ENCODE measurements at places on chromosomes 3 and 15. TPM values are rescaled to one million over a fixed set of nuclear protein-coding genes. Genes with fewer than 3 reads are reported as not detected.
A peak's percentile ranks its signal among the peaks of the same experiment; 100 is the strongest.

The IL17RD gene
- total RNA-seq = 0.69 TPM

DNA sequence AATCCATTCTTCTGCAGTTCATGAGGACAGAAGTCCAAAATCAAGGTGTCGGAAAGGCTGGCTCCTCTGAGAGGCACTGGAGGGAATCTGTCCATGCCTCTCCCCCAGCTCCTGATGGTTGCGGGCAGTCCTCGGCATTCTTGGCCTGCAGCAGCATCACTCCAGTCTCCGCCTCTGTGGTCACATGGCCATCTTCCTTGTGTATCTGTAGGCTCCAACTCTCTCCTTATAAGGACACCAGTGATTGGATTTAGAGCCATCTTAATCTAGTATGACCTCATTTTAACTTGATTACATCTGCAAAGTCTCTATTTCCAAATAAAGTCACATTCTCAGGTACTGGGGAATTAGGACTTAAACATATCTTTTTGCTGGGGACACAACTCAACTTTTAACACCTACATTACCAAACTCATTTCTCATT lies 56.0 kb upstream of the FLNB start:
- H3K36me3 ChIP-seq = no peaks in the 10 kb centered on the region
- no peak overlapping the region for H3K4me3 ChIP-seq
- no peak for DNase-seq

The CCDC39 gene
- 0.94 TPM for total RNA-seq

- DNase-seq = no peak
- H3K4me1 ChIP-seq = no peaks in the 10 kb centered on the region
- no peak overlapping the region for H3K27ac ChIP-seq
These were observed 563.1 kb downstream of the GRM7 start for GRCh38 chr3:7423995-7424394.

- no peak overlapping the region for H3K27ac ChIP-seq
- H3K4me1 ChIP-seq = no peaks in the 10 kb centered on the region
- DNase-seq = no peak
- no peaks in the 10 kb centered on the region for H3K36me3 ChIP-seq
These were observed 326.1 kb downstream of the SATB1 start for GRCh38 chr3:18098960-18099587.

DNA sequence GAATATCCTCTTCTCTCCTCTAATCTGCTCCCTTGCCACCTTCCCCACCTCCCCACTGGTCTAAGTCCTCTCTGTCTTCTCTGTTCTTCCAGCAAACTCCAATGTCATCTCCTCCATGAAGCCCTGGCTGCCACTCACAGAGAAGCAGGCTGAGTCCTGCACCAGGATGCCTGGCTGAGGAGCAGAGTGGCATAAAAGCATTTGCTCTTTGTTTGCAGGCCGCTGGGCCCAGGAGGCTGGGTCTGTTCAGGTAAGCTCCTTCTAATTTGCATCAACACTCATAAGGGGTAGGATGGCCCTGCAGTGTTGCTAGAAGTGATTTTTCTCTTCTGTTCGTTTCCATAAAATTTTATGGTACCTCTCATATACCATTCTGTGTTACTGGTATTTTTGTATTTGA lies 43.2 kb upstream of the KLHL25 start:
- peaks cover 8% of the 10 kb centered on the region for H3K4me1 ChIP-seq
- H3K27ac ChIP-seq = no peak overlapping the region
- no peak overlapping the region for H3K4me3 ChIP-seq
- H3K36me3 ChIP-seq = no peaks in the 10 kb centered on the region
- no peak for DNase-seq
- no peaks in the 10 kb centered on the region for H3K27me3 ChIP-seq

The CCDC33 gene
- total RNA-seq = 4.2 TPM

DNA sequence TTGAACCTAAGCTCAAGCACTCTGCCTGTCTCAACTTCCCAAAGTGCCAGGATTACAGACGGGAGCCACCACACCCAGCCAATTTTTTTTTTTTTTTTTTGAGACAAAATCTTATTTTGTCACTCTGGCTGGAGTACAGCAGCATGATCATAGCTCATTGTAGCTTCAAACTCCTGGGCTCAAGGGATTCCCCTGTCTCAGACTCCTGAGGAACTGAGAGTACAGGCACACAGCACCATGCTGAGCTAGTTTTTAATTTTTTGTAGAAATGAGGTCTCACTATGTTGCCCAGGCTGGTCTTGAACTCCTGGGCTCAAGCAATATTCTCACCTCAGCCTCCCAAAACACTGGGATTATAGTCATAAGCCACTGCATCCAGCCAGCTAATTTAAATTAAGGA lies 36.8 kb upstream of the SUCLG2 start:
- H3K4me1 ChIP-seq = no peaks in the 10 kb centered on the region
- DNase-seq = no peak
- no peaks in the 10 kb centered on the region for H3K36me3 ChIP-seq
- no peak overlapping the region for H3K27ac ChIP-seq
- H3K27me3 ChIP-seq = no peaks in the 10 kb centered on the region

- H3K4me1 ChIP-seq = no peaks in the 10 kb centered on the region
- no peak overlapping the region for H3K4me3 ChIP-seq
- DNase-seq = no peak
- H3K36me3 ChIP-seq = no peaks in the 10 kb centered on the region
These were observed 141.8 kb downstream of the FILIP1L start for GRCh38 chr3:99972380-99973104.

The POU1F1 gene
- total RNA-seq = not detected

GRCh38 chr15:77634266-77634962 lies 1.7 kb upstream of the LINGO1 start:
- no peak overlapping the region for H3K4me3 ChIP-seq
- no peaks in the 10 kb centered on the region for H3K36me3 ChIP-seq
- no peak overlapping the region for H3K27ac ChIP-seq
- peak; percentile 59 for DNase-seq
- H3K27me3 ChIP-seq = peaks cover 3% of the 10 kb centered on the region

The ARHGEF26 gene
- total RNA-seq = 69.8 TPM

- no peak for DNase-seq
- no peaks in the 10 kb centered on the region for H3K36me3 ChIP-seq
- peaks cover 5% of the 10 kb centered on the region for H3K27me3 ChIP-seq
- H3K27ac ChIP-seq = peak overlapping the region; percentile 22
- peaks cover 38% of the 10 kb centered on the region for H3K4me1 ChIP-seq
These were observed 2.3 kb upstream of the UACA start for GRCh38 chr15:70765504-70766281.

DNA sequence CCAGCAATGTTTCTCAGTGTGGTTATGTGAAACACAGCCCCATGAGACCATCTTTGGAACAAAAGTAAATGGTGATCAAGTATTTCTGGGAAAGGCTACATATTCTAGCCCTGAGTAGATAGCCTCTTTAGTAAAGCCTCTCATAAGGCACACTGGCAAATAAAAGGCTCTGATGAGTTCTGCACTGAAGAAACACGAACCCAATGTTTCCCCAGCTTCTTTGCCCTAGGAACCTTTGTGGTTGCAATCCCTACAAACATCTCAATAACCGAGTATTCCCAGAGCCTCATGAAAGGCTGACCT lies 41.8 kb downstream of the RAB6B start:
- no peaks in the 10 kb centered on the region for H3K27me3 ChIP-seq
- no peak overlapping the region for H3K4me3 ChIP-seq
- no peaks in the 10 kb centered on the region for H3K36me3 ChIP-seq

Measured in upper lobe of left lung (tissue), 6 donors.